ENCODE measurements at places on chromosomes 1 and 21.

GRCh38 chr1:224996266-224996665 is 66.8 kb downstream of the DNAH14 start:
- DNase-seq, result no peak

DNA sequence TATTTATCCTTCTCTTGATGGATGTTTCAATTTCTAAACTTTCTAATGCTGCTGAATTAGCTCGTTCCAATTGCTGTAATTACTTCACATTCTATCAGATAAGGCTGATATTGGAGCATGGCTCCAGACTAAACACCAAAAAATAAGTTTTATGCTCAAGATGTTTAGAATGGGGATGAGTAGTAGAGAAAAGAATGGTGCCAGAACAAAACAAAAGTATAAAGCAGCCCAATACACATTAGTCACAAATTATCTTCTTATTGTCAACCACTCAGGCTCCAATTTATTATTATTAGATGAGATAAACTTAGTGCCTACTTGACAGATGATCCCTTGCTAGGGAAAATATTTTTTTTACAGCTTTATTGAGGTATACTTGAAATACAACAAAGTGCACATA is 21.8 kb downstream of the ATPAF1 start:
- DNase-seq, result no peak

DNA sequence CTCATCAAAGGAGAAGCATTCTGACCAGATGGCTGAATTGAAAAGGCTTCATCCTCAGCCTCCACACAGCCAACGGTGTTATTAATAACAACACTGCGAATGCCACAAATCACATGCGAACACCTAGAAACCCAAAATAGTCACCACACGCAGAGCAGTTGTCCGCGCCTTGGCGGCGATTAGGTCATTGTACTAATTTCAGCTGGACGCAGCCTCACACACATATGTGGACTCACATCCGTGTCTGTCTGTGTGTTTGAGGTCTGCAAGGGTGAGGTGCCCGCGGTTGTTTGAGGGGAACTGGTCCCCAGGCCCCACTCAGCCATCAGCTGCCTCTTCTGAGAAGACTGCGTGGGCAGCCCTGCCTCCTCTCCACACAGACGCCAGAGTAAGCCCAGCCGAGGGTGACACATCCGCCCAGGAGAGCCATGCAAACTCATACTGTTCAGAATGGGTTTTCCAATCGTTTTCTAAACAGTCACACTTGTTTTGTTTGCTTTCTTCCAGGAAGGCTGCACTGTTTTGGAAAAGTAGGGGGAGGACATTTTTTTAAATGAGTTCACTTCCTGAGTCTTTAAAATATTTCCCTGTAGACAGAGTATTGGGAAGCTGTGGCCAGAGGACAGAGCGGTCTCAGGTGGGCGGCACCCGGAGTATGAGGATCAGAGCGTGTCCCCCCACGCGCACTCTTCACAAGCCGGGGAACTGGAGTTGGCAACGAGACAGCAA is 53.4 kb downstream of the TOMM20 start:
- DNase-seq, result peak; percentile 44

GRCh38 chr1:204123376-204123775 is 28.5 kb downstream of the ETNK2 start:
- no peak for DNase-seq

DNA sequence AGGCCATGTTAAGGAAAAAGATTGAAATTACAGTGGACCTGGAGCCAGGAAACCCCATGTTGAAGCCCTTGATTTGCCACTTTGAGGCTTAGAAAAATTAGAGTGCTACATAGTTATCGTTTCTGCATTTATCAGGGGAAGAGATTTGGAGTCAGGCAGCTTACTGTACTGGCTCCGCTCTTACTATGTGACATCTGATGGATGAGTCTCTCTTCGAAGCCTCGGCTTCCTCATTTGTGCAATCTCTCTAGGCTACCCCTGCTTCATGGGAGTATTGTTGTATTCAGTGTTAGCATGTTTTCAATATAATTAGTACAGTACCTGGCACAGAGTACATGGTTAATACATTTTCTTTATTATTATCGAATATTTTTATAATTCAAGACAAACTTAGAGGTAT is 480.4 kb upstream of the USP24 start:
- no peak for DNase-seq

- no peak for DNase-seq
Observed at GRCh38 chr1:246078888-246079252, 428.2 kb downstream of the SMYD3 start.

DNA sequence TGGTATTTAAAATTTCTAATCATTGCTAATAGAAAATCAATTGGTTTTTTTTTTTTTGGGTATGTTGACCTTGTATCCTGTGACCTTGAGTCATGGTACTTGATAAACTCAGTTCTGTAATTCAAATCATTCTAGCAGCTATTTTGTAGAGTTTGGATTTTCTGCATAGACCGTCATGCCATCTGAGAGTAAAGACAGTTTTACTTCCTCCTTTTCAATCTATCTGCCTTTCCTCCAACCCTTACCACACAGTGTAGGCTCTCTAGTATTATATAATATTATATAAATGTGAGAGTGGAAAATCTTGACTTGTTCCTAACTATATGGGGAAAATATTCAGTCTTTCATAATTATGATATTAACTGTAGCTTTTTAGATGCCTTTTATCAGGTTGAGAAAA is 7.0 kb downstream of the TDRD5 start:
- no peak for DNase-seq

GRCh38 chr1:216830424-216831210 is 107.4 kb upstream of the ESRRG start:
- DNase-seq, result no peak

GRCh38 chr1:234309598-234310459 is 63.4 kb upstream of the COA6 start:
- peak; percentile 48 for DNase-seq

- no peak for DNase-seq
Observed at GRCh38 chr21:33754481-33754880, 112.2 kb downstream of the ITSN1 start.

DNA sequence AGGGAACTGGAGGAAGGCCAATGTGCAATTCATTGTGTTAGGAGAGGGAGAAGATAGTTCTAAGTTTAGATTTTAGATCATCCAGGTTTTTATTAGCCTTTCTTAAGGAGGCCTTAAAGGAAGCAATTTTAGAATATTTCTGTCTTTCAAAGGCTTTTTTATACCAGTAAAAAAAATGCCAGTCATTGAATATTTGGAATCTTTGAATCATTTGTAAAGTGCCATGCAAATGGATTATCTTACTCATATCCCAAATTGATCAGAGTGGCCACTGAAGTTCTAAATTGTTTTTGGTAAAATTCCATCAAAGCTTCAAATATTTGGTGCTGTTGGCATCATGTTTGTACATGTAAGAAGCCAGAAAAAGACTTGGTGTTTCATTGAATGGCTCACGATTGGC is 244.8 kb downstream of the RPS6KC1 start:
- DNase-seq, result no peak

GRCh38 chr1:20558191-20558590 is 5.8 kb downstream of the FAM43B start:
- no peak for DNase-seq

DNA sequence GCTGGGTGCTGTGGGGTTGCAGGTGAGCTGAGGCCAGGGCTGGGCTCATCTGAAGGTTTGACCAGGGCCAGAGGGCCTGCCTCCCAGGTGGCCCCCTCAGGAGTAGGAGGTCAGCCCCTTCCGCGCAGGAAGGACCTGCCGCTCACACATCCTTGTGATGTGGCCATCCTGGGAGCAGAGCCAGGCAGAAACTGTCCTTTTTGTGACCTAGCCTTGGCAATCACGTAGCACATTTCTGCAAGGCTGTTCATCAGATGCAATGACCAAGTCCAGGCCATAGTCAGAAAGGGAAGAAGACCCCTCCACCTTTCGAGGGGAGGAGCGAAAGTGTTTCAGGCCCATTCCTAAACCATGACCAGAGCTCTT is 55.5 kb upstream of the TRAPPC10 start:
- DNase-seq, result no peak

GRCh38 chr1:58143972-58144697 is 402.4 kb downstream of the OMA1 start:
- no peak for DNase-seq

GRCh38 chr1:56106531-56107274 is 472.7 kb downstream of the PLPP3 start:
- no peak for DNase-seq

DNA sequence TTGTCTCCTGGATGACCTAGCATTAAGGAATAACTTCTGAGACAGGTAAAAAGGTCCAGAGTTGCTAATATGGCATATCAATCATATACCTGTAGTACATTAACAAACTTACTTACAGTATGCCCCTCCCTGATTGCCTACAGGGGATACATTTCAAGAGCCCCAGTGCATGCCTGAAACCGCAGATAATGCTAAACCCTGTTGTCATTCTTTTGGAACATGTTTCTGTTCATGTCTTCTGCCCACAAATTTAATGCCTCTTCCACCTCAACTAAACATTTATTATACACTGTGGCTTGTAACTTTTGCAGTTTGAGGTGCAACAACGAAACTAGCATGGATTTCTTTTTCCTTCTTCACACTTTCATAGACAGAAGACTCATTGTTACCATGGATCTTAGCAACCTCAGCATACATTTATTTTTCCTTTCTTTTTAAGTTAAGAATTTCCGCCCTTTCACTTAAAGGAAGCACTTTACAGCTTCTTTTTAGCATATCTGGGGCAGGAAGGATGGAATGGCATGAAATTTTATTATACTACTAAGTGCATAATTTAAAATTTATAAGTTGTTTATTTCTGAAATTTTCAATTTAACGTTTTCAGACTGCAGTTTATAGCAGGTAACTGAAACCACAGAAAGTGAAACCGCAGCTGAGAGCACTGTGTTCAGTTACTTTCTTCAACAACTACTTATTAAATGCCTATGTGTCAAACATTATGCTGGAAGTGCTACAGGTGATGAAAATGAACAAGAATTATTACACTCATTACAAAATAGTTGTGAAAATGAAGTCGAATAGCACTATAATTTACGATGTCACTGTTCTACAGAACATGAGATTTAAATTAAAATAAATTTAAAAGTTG is 25.3 kb downstream of the F13B start:
- DNase-seq, result no peak

GRCh38 chr1:53176452-53177208 is 20.0 kb upstream of the CPT2 start:
- no peak for DNase-seq

DNA sequence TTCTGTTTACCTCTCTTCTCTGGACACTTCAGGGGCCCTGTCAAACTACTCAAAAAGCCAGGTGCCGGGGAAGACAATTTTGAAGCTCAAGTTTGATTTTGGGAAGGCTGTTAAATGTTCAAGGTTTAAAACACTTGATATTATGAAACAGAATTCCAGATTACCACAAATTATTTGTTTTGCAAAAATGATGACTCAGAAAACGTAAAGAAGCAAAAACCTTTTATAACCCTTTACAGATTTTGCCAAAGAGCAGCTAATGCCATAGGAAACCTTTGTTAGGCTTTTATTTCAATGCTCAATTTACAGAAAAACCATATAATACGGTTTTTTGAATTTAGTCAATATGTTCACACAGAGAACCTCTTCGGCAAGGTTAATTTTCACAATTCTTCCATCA is 593.4 kb upstream of the ZP4 start:
- DNase-seq, result no peak

DNA sequence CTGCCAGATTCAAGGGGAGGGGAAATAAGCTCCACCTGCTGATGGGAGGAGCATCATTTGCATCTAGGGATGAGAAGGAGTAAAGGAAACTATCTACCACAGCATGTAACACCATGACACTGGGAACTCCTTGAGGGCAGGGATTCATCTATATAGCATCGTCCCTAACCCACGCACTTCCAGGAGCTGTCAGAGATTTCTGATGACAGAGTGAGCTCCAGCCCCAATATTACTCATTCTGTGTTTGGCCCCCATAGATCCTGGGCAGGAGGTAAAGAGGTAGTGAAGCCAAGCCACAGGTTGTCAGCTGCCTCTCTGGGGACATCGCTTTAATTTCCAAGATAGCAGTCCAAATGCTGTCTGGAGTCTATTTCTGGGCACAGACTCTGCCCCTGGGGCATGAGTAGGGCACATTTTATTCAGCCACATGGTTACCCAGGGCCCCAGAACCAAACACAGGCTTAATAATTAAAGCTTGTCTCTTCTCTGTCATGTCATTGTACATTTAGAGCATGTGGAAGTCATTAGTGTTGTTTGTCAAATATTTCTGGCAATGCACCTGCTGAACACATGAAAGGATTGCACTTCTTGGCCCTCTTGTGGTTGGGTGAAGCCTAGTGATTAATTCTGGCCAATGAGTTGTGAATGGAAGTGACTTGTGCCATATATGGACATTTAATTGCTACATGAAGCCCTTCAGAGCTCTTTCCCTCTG is 105.9 kb upstream of the POU3F1 start:
- no peak for DNase-seq

DNA sequence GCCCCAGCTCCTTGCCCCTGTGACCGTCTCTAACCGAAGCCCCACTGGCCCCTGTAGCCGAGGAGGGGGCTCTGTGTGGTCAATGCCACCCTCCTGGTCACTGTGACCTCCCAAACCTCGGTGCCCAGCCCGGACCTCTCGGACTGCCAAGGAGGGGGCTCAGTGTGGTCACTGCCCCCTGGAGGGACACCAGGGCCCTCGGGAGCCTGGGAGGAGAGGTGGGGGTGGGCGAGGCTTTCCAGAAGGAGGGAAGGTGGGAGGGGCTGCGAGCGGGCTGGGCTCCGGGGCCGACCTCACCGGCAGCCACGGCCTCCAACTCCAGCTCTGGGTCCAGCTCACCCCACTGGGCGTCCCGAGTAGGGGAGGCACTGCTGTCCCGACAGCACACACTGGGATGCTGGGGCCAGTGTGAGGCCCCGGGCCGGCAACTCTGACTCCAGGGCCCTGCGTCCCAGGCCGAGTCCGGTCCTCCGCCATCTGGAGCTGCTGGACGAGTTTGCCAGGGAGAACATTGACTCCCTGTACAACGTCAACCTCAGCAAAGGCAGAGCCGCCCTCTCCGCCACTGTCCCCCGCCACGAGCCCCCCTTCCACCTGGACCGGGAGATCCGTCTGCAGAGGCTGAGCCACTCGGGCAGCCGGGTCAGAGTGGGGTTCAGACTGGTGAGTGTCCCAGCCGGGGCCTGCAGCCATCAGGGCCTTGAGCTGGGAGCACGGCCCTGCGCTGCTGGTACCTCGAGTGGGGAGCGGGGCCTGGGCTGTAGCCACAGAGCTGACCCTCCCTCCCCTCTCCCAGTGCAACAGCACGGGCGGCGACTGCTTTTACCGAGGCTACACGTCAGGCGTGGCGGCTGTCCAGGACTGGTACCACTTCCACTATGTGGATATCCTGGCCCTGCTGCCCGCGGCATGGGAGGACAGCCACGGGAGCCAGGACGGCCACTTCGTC is 6.4 kb downstream of the SCNN1D start:
- no peak for DNase-seq

- no peak for DNase-seq
Observed at GRCh38 chr1:9438431-9439073, 100.7 kb upstream of the SLC25A33 start.
